BJ (cell line): ENCODE measurements at places on chromosomes 3 and 15. TPM values are rescaled to one million over a fixed set of nuclear protein-coding genes. Genes with fewer than 3 reads are reported as not detected.

DNA sequence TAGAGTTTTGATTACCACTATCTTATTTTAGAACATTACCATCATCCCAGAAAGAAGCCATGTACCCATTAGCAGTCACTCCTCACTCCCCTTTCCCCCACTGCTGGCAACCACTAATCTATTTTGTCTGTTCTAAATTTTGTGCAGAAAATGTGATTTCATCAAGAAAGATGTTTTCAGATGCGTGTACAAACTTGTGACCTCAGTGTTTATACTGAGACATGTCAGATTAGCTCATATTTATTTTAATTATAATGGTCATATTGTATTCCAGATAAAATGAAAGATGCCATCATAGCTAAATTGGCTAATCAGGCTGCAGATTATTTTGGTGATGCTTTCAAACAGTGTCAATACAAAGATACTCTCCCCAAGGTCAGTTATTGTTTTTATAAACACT lies 27.8 kb downstream of the PDCD6IP start:
- DNase-seq: no peak

DNA sequence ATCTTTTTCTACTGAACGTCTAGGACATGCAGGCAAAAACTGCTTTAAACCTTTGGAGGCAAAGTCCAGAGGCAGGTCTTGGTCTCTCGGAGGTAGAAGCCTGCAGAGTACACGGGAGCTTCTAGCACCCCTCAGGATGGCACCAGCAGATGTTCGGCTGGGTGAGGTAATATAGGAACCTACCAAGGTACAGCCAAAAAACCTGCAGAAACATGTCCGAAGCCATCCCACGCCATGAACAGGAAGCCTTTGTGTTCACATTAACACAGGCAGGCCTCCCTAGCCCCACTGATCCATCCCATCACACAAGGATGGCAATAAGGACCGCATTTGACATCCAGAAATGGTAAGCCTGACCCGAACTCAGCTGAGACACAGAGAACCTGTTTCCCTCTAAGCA lies 157.9 kb upstream of the HES1 start:
- no peak for DNase-seq

DNA sequence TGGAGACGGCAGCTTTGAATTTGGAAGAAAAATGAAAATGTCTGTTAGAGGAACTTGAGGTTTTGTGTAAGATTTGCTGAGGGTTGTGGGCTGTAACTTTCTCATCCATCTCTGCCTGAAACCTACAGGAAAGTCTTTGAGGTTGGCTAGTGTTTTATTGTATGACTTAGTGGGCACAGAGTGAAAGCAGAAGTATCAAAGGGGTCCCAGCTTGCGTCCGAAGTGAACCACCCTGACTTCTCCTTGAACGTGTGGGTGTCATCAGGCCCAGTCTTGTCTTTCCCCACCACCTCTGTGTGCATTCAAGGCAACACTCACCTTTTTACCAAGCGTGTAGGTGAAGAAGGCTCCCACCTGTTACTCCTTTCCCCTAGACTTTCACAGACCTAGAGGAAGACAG lies 682.1 kb upstream of the CFAP20DC start:
- DNase-seq: no peak

DNA sequence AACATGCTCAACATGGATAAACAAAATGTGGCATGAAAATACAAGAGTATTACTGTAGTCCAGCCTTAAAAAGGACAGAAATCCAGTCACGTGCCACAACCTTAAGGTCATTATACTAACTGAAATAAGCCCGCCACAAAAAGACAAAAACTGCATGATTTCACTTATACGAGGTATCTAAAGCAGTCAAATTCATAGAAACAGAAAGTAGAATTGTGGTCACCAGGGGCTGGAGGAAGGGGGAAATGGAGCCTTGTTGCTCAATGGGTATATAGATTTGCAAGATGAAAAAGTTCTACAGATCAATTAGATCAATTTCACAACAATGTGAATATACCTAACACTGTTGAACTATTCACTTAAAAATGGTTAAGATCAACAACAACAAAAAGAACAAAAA lies 7.4 kb downstream of the GLB1 start:
- DNase-seq: no peak

- no peak for DNase-seq
These were observed 269.2 kb upstream of the GOLIM4 start for GRCh38 chr3:168364967-168365366.

GRCh38 chr3:52670621-52671521 lies 14.8 kb downstream of the PBRM1 start:
- peak; percentile 100 for DNase-seq

- DNase-seq: no peak
These were observed 94.1 kb downstream of the CADPS start for GRCh38 chr3:62781121-62781520.

- no peak for DNase-seq
These were observed 3.4 kb upstream of the CLN6 start for GRCh38 chr15:68232937-68233336.

GRCh38 chr15:60363087-60363549 lies 34.7 kb downstream of the ANXA2 start:
- DNase-seq: no peak

DNA sequence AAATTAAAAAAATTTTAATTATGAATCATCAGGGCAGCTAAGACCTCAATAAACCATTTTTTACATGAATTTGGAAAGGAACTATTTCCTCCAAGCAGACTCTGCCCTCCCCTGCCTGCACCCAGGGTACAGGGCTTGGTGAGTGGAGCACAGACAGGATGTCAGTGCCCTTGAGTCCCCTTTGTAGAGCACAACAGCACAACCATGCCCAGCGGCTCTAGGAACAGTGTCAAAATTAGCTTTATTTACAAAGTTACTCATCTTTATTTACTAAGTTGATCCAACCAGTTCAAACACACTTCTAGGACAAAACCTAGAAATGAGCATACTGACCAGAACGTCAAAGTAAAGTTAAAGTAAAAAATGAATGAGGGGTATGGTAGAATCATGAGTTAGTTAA lies 90.6 kb upstream of the TSC22D2 start:
- no peak for DNase-seq

DNA sequence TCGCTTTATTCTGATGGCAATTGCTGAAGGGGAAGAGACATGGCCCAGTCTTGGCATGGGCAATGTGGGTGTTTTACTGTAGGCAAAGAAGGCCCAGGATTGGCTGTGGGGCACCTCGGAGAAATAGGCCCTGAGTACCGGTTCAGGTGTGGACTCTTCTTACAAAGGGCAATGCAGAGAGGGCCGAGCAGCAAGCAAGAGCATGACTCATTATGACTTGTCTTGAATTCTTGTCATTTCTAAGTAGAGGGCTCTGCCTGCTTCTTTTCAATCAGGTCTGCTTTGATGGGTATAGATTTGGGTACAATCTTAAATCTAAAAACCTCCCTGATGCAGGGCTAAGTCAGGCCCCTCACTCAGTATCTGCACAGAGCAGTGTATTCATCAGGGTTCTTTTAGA lies 14.8 kb upstream of the BUB1B start:
- no peak for DNase-seq

- DNase-seq: no peak
These were observed at the start of gene CHRNB4 for GRCh38 chr15:78641102-78641748. TSS of gene CHRNB4 (minus strand) at chr15:78641210. CDS start at chr15:78641133, 77 bp downstream.

- DNase-seq: no peak
These were observed 57.2 kb upstream of the UBE2E1 start for GRCh38 chr3:23748398-23749110.

DNA sequence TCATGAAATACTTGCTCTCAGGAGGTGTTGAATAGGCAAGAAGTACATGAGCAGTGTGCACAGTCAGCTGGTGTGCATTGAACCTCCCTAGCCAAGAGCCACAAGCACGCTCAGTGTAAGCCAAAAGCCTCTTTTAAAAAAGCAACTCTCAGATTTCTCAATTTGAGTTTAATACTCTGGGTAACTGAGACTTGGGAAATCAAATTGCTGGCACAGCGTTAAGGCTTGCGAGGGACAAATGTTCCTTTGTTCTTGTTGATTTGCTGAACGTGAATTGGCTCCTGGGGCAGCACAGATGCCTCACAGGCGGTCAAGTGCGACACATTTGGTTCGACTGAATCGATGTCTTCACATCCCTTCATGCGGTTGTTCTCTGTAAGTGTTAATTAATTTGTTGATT lies at the start of gene FAM240A:
Gene FAM240A, plus strand, starts transcription at position 202 of the 400 bp plus-strand sequence. Its CDS starts 159 bp downstream, at position 361.
- no peak for DNase-seq

DNA sequence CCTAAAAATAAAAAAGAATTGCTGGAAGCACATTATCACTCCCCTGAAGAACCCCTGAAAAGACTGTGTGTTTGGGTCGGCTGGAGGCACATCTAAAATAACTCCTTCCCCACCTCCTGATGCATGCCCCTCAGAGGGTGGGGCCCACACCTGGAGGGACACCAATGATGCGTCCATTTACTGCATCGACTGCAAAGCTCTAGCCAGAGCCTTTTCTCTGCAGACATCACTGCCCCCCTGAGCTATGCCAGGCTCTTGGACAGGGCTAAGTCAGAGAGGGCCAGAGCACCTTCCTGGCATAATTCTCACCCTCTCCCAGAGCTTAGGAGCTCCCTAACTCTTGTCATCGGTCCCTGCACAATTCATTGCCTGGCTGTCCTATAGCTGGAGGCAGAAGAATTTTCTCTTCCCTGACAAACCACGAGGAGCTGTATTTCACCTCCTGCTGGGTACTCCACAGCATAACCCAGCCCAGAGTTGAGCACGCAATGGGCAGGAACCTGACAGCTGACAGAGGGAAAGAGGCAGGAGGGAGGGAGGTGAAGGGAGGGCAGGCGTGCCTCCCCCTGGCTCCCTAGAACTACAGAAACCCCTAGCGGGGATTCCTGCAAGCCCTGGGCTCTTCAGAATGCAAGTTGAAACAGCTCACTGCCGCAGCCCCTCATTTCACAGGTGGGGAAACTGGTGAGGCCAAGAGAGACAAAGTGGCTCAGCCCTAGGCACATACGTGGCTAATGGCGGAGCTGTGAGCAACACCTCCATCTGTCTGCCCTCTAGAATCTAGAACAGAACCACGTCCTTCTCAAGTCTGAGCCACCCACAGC lies 46.6 kb downstream of the XXYLT1 start:
- DNase-seq: no peak

DNA sequence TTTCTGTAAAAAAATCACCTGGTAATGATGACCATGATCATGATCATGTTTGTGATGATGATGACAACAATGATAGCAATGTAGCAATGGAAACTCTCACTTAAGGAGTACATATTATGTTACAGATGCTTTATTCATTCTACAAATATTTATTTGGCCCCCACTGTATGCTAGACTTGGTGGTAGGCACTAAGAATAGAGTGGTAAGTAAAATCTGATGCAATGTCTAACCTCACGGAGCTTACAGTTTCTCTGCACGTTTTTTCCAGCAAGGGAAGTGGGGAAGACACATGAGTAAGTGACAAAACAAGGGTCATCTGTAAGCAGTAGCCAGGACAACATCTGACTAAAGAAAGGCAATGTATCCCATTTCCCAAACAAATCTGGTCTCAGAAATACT lies 199.4 kb upstream of the MRPL3 start:
- DNase-seq: peak; percentile 17

DNA sequence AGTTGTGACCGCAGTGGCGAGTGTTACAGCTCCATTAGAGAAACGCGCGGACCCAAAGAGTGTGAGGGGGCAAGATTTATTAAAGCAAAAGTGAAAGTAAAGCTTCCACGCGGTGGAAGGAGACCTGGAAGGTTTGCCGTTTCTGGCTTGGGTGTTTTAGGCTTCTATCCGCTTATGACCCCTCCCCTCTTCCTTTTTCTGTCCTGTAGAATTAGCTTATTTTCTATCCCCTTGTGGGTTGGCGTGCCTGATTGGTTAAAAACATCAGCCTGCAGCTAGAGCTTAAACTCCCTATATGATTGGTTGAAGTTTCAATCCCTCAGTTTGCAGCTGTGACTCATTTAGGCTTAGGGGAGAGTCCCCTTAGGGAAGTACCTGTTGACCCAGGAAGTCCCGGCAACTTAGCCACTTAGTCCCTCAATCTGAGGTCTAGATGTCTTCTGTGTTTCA lies 39.6 kb downstream of the C3orf38 start:
- DNase-seq: no peak

DNA sequence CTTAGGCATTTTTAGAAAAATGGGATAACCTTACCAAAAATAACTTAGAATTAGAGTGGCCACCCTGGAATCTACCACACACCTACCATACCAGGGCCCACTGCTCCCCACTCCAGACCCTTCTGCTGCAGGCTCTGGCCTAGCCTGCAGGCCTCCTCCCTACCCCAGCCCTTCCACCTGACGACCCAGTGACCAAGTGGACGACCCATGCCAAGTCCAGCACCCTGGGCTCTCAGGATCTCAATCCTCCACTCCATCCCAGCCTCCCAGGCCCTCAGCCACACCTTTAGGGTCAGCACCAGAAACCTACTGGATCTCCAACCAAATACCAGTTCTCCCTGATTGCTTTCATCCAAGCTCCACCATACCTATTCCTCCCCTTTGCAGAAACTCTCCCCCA lies 145.8 kb downstream of the TPRA1 start:
- no peak for DNase-seq

DNA sequence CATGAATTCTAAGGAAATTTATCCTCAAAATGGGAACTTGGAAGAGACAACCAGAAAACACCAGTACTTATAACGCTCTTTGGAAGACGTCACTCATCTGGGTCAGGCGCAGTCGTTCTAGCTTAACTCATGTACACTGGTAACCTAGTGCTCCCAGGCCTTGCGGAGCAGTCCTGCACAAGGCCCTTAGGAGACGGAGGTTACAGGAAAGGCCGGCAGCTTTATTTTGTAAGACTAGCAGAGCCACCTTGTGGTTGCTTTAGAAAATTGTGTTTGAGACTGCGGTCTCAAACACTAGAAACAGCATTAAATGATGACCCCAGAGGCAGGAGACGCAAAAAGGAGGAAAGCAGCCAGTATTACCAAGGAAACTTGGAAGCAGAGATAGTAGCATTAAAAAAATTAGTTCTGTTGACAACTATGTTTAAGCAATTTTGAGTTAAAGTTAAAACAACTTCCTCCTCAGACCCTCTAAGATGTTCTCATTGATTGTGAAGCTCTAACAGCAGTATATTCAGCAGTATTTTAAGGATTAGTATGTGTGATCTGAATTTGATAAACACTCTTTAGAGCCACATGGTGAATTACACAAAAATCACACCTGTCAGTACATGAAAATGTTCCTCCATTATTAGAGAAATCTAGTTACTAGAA lies 141.9 kb upstream of the C2CD4B start:
- DNase-seq: no peak

- no peak for DNase-seq
These were observed 135.0 kb upstream of the FAM3D start for GRCh38 chr3:58801541-58801940.

MYLK gene
- polyA plus RNA-seq: 407 and 734 TPM in 2 replicates

TTLL13 gene
- 0.04 and 0.05 TPM in 2 replicates for polyA plus RNA-seq

PTH1R gene
- 1.3 and 2.1 TPM in 2 replicates for polyA plus RNA-seq

NEIL1 gene
- 2.8 and 4.7 TPM in 2 replicates for polyA plus RNA-seq

CLDN1 gene
- polyA plus RNA-seq: 1.3 and 1.7 TPM in 2 replicates

NANOGP8 gene
- polyA plus RNA-seq: not detected in 2 replicates

PAK6 gene
- not detected in 2 replicates for polyA plus RNA-seq

TMCO5A gene
- not detected in 2 replicates for polyA plus RNA-seq

CCR9 gene
- not detected in 2 replicates for polyA plus RNA-seq

ADAMTSL3 gene
- not detected in 2 replicates for polyA plus RNA-seq

CRYGS gene
- 1.9 and 2.0 TPM in 2 replicates for polyA plus RNA-seq

UROC1 gene
- polyA plus RNA-seq: not detected in 2 replicates

MEX3B gene
- 2.7 and 4.9 TPM in 2 replicates for polyA plus RNA-seq

LMAN1L gene
- not detected in 2 replicates for polyA plus RNA-seq
